ENCODE measurements at places on chromosomes 3 and 15.

GRCh38 chr15:54082836-54083492 lies 104.7 kb downstream of the UNC13C start:
- no peak for DNase-seq

DNA sequence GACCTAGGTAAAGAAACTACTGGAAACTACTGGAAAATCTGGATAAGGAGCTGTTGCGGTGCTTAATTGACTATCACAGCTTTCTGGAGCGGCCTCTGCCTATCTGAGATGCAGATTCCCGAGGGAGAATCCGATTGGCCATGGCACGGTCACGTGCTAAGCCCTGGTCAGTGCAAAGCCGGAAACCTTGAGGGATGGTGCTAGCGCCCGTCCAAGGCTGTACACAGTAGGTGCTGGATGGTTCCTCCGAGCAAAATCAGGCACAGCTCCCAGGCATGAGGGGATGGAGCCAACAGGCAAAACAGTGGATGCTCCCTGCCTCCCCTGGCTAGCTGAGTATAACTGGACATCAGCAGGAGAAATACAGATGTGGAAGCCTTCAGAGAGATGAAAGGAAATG lies 238.7 kb upstream of the HES1 start:
- DNase-seq = no peak

GRCh38 chr3:63046580-63046979 lies 171.4 kb upstream of the CADPS start:
- no peak for DNase-seq

GRCh38 chr3:113436809-113437208 lies 4.5 kb downstream of the CFAP44 start:
- no peak for DNase-seq

DNA sequence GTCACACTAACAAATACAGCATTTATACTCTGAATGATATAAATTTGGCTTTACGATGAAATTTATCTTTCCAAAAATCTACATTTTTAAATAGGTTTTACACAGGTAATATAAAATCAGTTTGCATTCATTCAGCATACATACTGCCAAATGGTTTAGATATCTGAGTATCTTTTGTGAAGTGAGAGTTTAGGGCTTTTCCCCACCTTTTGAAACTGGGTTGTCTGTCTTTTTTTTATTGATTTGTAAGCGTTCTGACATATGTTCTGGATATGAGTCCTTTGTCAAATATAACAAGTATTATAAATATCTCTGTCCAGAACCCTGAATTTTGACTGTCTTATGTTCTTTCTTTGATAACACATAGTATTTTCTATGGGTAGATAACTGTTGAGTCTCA lies 42.4 kb downstream of the GABPB1 start:
- no peak for DNase-seq

- DNase-seq = no peak
These were observed 61.4 kb upstream of the TLE3 start for GRCh38 chr15:70159001-70159712.

GRCh38 chr15:96234109-96234892 lies 96.2 kb upstream of the NR2F2 start:
- DNase-seq = no peak

DNA sequence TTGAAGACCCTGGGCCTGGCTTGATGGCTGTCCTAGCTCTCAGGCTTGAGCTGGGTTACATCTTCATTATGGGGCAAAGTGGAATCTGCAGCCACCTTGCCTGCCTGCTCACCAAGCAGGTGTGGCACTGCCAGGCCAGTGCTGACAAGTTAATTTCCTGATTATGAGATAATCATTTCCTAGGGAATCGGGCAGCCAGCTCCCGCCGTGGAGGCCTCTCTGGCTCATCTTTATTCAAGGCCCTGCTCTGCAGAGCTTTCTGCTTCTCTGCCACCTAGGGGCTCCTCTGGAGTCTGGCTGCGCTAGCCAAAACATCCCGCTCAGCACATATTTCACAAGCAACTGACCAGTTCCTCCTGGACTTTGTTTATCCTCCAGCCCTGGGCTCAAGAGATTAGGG lies 9.9 kb downstream of the LOXL1 start:
- no peak for DNase-seq

- DNase-seq = no peak
These were observed 93.7 kb downstream of the NCEH1 start for GRCh38 chr3:172617013-172617706.

- DNase-seq = no peak
These were observed 20.0 kb downstream of the DHX36 start for GRCh38 chr3:154304116-154304786.

DNA sequence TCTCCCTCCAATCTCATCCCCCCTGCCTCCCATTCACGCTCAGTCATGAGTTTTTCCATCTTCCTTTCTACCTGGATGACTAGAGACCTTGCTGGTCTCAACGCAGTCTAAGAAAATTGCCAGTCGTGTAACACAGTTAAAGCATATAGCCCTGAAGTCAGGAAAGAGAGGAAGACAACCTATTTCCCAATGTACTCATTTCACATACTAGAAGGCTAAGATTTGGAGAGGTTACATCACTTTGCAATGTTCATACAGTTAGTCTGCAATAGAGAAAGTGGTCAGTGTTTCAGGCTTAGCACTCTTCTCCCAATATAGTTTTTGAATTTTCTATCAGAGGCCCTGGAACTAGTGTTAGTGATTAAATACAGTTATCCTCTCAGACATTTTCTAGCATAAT lies 278.6 kb downstream of the EDEM1 start:
- no peak for DNase-seq

DNA sequence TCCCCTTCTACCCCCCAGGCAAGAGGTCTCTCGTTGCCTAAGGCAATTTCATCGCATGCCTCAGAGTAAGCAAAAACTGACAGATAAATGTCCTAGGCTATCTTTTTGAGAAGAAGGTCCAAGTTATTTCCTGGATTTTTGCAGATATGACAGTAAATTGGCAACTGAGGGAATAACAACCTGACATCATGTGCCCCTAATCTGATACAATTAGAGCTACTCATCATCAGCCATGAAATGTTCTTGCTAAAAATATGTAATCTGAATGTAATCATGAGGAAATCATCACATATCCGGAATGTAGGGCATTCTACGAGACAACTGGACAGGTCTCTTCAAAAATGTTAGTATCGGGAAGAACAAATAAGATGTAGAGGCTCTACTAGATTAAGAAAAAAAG lies 44.1 kb downstream of the TNIK start:
- no peak for DNase-seq

DNA sequence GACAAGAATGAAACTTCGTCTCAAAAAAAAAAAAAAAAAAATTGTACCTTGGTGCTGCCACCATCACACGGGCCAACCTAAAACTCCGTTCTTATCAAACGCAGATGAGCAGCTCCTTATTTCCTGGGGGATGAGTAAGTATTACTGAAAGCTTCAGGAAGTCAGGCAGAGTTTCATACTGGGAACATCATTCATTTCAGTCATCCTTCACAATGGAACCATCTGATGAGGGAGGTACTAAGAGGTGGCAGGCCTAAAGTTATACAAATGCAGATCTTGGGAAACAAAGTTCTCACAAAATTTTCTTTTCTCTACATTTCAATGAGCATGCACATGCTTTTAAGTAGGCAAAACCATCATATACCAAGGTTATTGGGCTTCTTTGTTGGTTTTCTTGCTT lies 636.0 kb upstream of the LMCD1 start:
- DNase-seq = no peak

- no peak for DNase-seq
These were observed 317.2 kb upstream of the PROK2 start for GRCh38 chr3:72102112-72102616.

GRCh38 chr15:27757052-27757451 lies 342.1 kb downstream of the OCA2 start:
- no peak for DNase-seq

GRCh38 chr3:179541094-179541493 lies 21.6 kb upstream of the ACTL6A start:
- DNase-seq = no peak

- no peak for DNase-seq
These were observed 58.4 kb downstream of the CAPN7 start for GRCh38 chr3:15264486-15264885.

- DNase-seq = no peak
These were observed 986.5 kb downstream of the ROBO2 start for GRCh38 chr3:78026318-78026828.

GRCh38 chr3:50524746-50525145 lies 21.3 kb upstream of the CACNA2D2 start:
- DNase-seq = no peak

- DNase-seq = no peak
These were observed 61.3 kb downstream of the TBL1XR1 start for GRCh38 chr3:177135841-177136492.

DNA sequence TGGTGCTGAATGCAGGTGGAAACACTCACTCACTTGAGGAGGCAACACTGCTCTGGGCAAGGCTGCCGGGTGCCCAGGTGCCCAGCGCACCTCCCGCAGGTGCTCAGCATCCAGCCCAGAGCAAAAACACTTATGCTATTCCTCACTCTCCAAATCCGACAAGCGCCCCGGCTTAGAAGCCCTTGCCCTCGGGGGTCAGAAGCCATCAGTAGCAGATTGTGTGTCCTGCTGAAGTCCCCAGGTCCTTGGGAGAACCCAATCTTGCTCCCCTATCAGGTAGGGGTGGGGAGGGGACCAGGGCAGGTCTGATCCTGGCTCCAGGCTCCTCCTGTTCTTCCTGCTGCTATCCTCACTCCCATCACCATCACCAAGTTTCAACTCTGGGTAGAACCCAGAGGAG lies 46.7 kb downstream of the TLE3 start:
- no peak for DNase-seq

DNA sequence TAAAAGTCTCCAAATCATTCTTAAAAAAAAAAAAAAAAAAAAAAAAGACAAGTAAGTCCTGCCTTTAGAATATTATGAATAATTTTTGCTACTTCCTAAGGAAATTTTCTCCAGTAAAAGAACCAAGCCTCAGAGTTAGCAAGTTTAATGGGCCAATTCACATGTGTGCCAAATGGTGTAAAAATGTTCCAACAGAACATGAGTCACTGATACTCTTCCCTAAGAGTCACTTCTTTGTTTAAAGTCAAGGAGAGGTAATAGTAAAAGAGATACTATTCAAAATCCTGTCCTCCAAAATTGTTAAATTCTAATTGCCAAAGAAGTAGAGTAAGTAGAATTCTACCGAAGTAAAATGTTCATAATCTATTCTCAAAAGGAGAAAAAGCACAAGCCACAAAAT lies 17.7 kb upstream of the CPA3 start:
- DNase-seq = no peak

GRCh38 chr3:191330530-191331048 lies 263 bp upstream of the UTS2B start:
- DNase-seq = no peak

DNA sequence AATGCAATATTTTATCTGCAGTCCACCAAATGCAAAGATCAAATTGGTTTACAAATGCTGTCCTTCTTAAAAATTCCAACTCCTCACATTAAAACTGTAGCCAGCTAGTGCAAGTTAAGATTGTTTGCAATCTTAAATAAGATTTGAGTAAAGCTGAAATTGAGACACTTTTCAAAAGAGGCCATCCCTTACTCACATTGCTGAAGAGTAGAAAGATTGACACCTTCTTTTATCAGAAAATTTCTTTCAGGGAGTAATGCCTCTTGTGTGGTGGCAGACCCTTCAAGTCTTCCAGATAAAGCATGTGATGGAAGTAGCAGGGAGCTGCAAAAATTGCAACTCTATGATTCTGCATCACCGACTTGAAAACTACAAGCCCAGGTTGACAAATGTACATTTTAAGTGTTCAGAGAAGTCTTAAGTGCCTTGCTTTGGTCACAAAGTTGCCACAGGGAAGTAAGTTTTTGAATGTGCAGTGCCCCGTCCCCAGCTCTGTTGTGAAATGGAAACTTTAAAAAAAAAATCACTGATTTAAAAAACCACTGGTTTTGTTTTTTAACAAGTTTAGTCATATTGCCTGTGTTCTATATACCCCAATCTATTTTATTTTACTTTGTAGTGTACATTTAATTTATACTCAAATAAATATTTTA lies 12.6 kb downstream of the CD86 start:
- DNase-seq = no peak
